ENCODE measurements at places on chromosomes 7 and 10.

DNA sequence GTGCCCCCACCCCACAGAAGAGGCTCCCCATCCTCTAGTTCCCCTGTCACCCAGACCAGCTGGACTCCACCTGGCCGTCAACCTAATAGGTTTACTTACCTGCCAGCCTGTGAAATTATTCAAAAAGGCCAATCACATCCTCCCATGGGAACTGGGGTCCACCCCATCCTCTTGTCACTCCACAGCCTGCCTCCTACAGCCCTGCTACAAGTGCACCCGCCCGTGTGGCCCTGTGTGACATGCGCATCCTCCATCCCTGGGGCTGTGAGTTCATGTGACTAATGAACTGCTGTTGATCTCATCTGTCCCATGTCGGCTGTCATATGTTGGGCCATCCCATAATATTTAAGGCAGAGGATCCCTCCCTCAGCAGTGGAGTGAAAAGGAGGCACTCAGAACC is 39.4 kb downstream of the AOC1 start:
- no peak for DNase-seq

- no peak for DNase-seq
These were observed 31.6 kb downstream of the ABCB5 start for GRCh38 chr7:20647036-20647435.

- DNase-seq, result no peak
These were observed 25.8 kb downstream of the WBP1L start for GRCh38 chr10:102769375-102770107.

- DNase-seq, result peak; percentile 18
These were observed 975.2 kb downstream of the SORCS1 start for GRCh38 chr10:106189292-106189691.

GRCh38 chr7:123719197-123719721 is 29.5 kb downstream of the WASL start:
- DNase-seq, result no peak

GRCh38 chr10:4120096-4120853 is 335.3 kb upstream of the KLF6 start:
- no peak for DNase-seq

DNA sequence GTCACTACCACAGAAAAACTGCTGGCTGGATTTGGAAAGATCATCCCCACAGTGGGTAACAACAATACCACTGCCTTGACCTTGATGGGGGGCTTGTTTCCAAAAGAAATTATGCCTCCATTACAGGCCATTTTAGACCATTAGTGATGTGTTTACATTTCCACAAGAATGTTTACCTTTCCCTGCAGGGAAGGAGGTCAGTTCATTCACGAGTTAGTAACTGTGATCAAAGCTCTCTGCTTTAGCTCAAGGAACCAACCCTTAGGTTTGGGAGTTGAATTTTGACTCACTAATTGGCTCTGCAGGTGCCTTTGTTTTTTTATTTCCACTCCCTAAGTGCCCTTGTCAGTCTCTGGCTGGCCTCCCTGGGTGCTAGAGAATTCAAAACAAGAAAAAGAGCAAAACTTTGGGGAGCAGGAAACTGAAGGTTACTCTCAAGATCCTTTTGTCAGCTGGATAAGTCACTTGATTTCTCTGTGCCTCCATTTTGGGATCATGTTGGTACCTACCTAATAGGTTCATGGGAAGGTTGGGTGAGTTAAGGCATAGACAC is 41.1 kb upstream of the NUPR2 start:
- no peak for DNase-seq

- no peak for DNase-seq
These were observed 19.1 kb upstream of the KLF6 start for GRCh38 chr10:3803927-3804741.

DNA sequence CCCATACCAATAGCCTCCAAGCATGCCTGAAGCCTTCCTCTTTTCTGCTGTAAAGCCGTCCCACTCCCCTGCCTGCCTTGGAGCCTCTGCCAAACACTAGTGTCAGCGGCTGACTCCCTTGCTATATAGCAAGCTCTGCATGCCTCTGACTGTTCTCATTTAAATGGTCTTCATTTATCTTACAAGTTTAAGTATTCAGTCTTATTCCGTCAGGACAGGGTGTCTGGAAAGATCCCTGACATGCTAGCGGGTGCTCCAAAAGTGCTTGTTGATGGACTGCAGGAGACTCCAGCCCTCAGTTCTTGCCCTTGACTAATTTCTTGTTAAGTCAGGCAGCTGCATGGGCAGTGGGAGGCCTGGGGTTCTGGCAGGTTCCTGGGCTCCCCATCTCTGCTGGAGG is 298.7 kb downstream of the GFRA1 start:
- no peak for DNase-seq

DNA sequence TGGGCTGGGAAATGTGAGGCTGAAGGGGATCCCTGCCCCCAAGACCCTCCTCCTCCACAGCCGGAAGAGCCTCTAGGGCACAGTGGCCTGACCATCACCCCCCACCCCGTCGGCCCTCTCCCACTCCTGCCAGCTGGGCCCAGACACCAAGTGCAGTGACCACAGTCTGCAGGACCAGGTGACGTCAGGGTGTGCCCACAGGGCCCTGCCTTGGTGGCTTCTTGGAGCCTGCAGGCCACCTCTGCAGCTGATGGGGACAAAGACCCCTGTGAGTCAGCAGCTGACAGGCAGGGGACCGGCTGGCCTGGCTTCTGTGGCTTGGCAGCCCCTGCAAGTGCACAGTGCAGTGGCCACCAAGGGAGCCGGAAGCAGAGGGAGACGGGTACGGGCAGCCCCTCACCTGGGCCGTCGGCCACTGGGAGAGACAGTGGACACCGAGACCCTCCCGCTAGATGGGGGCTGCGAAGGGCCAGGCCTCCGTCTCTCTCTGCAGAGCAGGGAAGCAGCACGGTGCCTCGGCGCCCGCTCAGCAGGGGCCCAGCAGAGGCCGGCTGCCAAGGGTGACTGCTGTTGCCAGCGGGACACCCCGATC is 274.6 kb downstream of the ELFN1 start:
- DNase-seq, result no peak

GRCh38 chr10:78465431-78465830 is 431.8 kb downstream of the RPS24 start:
- DNase-seq, result no peak

- DNase-seq, result no peak
These were observed 110.4 kb upstream of the BMPER start for GRCh38 chr7:33794959-33795358.

DNA sequence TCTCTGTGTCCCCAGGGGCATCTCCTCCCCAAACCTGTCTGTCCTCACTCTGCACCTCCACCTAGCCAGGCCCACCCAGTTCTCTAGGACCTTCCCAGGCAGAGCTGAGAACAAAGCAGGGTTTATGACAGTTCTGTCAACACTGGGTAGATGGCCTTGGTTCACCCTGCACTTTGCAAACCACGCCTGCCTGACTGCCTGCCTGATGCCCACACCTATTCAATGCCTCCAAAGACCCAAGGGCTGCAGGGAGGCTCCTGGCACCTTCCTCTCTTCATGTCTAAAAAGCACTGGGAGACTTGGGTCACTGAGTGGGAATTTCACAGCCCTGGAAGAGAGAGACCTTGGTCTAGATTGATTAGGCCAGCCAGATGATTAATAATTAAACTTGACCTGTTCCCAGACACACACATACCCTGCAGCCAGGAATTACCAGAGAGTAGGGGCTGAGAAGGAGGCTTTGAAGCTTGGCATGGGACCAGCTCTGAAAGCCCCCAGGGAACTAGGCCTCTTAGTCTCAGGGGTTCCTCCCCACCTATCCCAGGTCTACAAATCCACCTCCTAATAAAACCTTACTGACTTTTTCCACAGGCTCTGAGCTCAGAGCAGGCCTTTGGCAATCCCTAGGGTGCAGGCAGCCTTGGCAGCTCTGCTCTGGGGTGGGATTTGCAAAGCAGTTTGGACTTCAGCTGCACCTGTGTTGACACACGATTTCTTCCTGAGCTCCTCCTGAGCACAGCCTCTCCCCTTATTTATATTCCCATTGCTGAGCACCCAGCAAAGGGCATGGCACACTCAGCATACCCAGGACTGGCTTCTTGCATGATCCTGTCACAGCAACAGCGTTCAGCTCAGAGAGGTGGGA is 25.7 kb upstream of the PDCD4 start:
- DNase-seq, result no peak

DNA sequence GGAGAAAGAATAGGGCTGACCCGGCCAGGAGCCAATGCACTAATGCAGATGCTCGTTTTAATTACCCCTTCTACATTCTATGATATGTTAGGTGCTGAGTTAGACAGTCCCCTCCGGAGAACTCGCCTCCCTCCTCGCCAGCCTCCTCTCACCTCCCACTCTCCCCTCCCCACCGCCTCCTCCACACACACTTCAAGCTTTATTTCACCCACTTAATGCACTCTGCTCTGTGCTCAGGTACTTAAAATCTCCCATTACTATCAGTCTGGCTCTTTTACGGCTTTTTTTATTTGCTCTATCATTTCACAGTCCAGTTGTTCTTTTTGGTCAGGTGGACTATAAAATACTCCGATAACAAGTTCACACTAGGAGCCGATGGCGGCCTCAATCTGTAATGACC is 231.6 kb downstream of the TEX36 start:
- no peak for DNase-seq

- DNase-seq, result peak; percentile 5
These were observed 2.7 kb upstream of the IQUB start for GRCh38 chr7:123537026-123537642.

DNA sequence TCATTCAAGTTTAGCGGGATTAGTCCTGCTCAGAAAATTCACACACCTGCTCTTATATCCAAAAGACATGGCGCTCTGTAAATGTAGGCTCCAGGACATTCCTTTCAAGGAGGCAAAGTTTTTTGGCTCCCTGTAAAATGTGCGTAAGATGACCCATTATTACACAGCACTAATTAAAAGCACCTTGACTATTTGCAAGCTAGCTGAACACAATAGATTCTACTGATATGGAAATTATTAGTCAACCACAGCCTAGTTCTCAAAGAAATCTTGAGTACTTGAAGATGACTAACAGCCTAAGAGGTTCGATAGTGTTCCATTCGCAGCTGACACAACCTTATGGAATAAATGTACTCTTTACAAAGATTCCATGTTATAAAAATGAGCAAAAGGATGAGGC is 175.2 kb downstream of the BMPER start:
- peak; percentile 84 for DNase-seq

GRCh38 chr10:17675638-17676037 is 31.7 kb downstream of the STAM start:
- DNase-seq, result peak; percentile 21

- DNase-seq, result no peak
These were observed 1.5 kb upstream of the MYL10 start for GRCh38 chr7:101630591-101630990.

DNA sequence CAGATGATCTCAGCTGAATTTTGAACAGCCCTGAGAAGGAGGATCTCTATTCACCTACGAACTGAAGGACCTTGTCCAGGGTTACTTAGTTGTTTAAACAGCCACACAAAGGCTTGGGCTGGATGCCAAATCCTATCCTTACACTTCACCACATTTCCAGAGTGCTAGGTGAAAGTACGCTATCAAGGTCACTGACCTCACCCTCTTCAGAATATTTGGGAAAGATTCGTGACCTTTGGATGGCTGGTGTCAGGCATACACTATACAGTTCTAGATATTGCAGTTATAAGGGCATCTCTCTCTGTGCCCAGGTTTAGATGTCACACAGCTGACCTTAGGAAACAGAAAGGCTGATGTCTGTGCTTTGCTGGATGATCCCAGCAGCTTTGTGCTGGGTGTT is 61.2 kb upstream of the ABLIM1 start:
- no peak for DNase-seq

DNA sequence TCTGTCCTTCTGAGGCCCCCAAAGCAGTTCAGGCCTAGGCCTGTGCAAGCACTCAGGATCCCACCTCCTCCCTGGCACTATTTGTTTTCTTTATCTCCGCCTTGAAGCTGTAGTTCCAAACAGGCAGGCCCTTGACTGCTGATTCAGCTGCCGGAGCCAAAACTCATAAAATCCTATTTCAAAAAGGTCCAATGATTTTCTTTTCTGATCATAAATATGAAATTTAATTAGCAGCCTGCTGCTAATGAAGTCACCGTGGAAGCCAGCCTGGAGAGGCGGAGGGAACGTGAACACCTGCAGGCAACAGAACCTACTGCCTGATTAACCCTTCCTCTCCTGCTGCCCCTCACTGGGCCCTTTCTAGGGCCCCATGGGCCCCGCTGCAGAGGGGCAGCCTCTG is 60.1 kb downstream of the CARD11 start:
- DNase-seq, result no peak

GRCh38 chr7:33946094-33946699 is 40.9 kb downstream of the BMPER start:
- DNase-seq, result no peak

- DNase-seq, result no peak
These were observed 4.1 kb downstream of the GET4 start for GRCh38 chr7:880450-880849.

DNA sequence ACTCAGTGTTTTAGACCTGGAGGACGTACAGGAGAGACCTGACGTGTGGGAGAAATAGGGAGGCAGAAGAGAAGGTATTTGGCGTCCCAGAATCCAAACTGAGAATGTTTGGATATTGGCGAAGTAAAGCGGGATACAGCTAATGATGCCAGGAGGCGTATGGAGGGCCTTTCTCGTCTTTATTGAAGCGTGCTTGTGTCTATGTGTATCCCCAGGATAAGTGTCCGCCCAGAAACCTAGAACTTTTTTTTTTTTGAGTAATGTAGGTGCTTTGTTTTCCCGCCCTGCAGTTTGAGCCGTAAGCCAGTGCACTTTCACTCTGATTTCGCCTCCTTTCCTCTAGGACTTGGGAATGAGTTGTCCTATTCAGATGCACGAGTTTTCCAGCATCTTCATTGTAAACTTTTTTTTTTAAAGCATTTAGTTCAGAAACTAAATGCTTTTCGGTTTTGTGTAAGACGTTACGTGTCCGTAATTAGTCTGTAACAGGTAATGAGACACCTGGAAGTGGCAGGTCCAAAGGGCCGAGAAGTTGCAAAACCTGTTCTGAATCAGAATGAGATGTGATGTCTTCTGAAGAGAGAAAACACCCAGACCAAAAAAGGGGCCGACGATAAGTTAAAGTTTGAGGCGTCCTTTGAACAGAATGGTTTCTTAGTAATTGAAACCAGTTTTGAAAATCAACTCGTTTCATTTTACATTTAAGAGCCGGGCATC is 746 bp downstream of the ARL5B start:
- DNase-seq, result no peak

DNA sequence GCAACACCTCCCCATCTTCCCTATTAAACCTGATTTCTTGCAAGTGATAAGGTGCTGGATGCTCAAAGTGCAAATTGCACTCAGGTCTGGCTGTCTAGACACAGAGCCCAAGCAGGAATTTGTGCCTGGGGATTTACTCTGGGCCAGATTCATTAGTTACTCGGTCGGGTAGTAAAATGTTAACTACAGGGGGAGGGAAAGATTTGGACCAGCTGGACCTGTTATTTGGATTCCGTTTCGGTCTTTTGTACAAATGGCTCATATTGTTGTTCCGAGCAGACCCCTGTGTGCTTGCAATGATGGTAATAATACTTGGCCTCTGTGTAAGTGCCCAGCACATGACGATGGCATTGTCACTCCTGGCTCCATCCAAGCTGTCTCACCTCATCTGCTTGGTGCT is 609.6 kb downstream of the KCNMA1 start:
- no peak for DNase-seq

DNA sequence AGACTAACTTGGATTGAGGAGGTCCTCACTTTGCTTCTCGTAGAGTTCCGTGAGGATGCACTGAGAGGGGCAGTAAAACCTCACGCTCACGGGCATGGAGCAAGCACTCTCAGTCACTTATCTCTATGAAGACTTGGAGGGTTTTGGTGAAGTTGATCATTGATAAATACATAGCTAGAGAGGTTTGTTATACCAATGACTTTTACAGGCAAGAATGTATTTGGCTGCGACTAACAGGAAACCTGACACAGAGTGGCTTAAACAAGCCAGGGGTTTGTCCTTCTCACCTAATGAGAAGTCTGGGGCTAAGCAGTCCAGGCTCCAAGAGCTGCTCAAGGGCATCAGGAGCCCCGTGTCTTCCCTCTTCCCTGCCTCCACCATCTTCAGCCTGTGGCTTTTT is 6.1 kb downstream of the BICC1 start:
- peak; percentile 24 for DNase-seq
